HS-5 (cell line): ENCODE measurements at places on chromosomes 16 and 17.

DNA sequence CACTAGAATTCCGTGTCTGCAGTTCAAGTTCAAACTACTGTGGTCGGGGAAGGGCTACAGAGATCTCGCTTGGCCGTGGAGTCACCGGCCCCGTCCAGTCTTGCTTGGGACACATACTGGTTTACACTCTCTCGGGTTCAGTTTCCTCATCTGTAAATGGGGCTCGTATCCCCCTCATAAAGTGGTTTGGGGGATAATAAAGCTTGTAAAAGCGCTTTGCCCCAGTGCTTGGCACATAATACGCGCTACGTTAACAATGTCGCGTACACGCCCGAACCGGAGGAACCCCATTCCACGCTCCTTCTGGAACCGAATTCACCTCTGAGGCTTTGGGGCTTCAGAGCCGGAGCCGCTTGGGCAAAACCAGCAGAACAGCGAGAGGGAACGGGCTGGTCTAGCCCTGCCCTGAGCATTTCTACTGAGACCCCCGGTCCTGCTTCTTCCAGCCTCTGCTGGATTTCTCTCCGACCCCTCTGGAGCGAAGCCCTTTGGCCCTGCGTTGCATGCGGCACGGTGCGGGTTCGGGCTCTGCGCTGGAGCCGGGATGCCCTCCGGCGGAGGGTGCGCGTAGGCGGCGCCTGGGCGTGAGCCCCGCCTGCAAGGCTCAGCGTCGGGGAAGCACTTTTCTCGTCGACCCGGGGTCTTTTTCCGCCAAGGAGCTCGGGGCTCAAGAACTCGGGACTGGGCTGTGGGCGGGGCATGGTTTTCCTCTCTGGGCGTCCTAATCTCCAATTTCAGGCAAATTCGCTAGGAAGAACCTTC is 26.1 kb upstream of the HOXB13 start:
- no peak for DNase-seq

DNA sequence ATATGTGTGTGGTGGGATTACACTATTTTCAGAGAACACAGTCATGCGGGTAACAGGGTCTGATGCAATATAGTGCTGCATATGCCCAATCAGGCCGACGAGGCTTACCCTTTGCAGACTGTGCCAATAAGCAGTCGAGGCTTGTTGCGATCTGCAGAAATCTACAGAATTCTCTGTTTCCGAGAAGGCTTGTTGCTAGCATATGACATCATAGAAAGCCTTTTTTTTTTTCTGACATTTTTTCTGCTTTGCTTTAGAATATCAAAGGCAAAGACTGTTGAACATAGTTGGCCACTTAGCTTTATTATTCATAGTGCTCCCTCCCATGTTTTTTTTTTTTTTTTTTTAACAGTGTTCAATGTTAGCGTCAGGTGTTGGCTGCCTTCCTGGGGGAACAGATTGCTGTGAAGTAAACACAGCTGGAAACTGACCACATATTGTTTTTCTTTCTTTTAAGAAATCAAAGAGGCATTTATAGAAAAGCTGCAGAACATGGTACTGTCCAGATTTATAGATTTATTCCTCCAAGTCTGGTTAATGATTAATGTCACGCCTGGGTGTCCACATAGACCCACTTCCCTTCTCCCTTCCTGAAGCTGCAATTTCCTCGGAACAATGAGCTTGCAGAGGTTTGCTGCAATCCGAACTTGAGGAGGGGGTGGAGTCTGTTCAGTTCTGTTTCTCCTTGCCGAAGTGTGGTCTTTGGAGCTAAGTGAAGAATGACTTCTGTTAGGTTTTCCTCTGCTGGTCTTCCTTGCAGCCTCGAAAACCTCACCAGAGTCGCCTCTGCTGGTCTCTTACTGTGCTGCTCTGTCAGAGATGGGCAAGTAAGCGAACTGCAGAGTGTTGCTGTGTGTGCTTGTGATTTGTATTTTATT is 87.3 kb downstream of the MAP2K6 start:
- DNase-seq, result no peak

- no peak for DNase-seq
These were observed 30.6 kb upstream of the IRX3 start for GRCh38 chr16:54317101-54317611.

DNA sequence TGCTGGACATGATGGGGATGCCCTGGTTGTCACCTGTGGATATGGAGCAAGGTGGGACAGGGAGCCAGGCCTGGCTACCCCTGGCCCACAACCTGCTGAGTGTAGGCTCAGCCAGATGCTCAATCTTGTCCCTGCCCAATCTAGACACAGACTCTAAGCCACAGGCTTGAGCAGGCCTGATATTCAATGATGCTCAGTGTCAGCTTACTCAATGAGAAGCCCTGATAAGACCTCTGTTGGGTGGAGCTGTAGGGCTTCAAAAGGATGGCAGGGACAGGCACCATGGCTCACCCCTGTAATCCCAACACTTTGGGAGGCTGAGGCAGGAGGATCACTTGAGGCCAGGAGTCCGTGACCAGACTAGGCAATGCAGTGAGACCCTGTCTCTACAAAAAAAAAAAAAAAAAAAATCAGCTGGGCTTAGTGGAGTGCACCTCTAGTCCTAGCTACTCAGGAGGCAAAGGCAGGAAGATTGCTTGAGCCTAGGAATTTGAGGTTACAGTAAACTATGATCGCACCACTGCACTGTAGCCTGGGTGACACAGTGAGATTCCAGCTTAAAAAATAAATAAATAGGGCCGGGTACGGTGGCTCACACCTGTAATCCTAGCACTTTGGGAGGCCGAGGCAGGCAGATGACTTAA is 3.4 kb downstream of the LCAT start:
- DNase-seq, result no peak

DNA sequence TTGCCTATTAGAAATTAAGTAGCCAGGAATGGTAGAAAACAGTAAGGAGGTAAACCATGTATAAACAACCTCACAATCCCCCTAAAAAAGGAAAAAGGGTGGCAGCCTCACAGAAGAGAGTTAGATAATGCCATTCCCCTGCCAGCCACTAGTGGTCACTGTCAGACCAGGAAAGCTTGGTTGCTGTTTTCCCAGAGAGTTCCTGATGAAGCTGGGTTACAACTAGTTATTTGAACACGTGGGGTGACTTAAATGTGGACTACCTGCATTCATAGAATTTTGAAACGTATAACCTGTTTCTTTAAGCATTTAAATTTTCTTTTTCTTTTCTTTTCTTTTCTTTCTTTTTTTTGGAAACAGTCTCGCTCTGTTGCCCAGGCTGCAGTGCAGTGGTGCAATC is 5.8 kb downstream of the GPRC5C start:
- DNase-seq, result no peak

GRCh38 chr16:56460101-56460500 is 8.7 kb downstream of the OGFOD1 start:
- DNase-seq, result no peak

- no peak for DNase-seq
These were observed 176.3 kb downstream of the VPS53 start for GRCh38 chr17:538181-538973.
